ENCODE measurements at places on chromosomes 3 and 15.

GRCh38 chr3:113717818-113718217, 21.4 kb upstream of the USF3 start:
- no peak for DNase-seq

GRCh38 chr3:23938688-23939087, 6.4 kb upstream of the NR1D2 start:
- no peak for DNase-seq

DNA sequence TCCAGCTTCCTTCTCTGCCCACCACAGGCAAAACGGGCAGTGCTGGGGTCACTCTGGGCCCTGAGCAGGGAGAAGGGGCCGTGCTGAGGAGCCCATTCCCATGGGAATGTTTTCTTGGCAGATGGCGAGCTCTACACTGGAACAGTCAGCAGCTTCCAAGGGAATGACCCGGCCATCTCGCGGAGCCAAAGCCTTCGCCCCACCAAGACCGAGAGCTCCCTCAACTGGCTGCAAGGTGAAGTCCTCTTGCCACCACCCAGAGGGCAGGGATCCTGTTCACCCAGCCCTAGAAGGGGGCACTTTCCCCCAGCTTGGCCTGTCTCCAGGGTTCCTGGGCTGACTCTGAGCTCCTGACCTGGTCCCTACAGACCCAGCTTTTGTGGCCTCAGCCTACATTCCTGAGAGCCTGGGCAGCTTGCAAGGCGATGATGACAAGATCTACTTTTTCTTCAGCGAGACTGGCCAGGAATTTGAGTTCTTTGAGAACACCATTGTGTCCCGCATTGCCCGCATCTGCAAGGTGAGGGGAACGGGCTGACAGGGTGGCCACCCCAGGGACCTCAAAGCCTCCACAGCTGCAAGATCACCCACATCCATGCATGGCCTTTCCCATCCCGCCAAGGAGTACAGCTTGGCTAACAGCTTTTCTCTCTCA, 12.4 kb downstream of the CIB1 start:
- DNase-seq = peak; percentile 79

- DNase-seq = peak; percentile 63
Observed at GRCh38 chr15:71800835-71801745, 9.3 kb upstream of the NR2E3 start.

GRCh38 chr3:48222616-48223513, at the start of gene CAMP:
CAMP (plus strand) TSS chr3:48223495; CDS start chr3:48223512, 17 bp downstream.
- DNase-seq = no peak

DNA sequence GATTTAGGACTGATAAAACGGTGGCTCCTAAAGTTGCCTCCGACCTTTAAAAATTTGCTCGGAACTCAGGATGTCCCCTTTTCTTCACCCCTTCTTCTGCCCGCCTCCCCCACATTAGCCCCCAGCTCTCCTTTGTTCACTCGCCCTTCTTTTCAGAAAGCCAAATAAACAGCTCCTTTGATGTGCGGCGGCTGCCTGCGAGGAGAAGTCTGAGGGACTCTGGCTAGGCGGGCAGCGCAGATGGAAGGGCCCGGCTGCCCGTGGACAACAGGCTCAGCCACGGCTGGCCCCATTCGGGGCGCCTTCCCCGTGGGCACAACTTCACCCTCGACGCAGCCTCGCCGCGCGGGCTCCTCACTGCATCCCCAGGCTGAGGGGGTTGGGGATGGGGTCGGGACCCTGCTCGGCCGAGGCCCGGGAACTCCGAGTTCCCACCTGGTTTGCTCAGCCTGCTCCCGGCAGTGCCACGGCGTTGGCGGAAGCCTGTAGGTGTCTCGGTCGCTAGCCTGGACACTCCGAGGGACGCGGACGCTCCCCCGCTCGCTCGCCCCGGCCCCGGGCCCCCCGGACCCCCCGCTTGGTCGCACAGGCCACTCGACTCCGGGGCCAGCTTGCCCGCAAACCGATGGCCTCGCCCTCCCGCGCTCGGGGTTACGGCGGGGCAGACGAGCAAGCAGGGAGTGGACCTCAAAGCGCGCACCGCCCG, 897 bp upstream of the TLE3 start:
- DNase-seq = peak; percentile 57

Measured in frontal cortex (tissue), 4 donors.